ENCODE measurements at places on chromosomes 13 and 19. TPM values are rescaled to one million over a fixed set of nuclear protein-coding genes. Genes with fewer than 3 reads are reported as not detected.

GRCh38 chr19:30674656-30675055, 302.5 kb downstream of the ZNF536 start:
- DNase-seq, result no peak

The ANGPTL4 gene
- total RNA-seq, result 22.4 TPM

The ZNF541 gene
- total RNA-seq, result not detected

The UBL5 gene
- total RNA-seq, result 603 TPM

The TTC9B gene
- total RNA-seq, result not detected

GRCh38 chr13:42277618-42278276, 5.8 kb downstream of the AKAP11 start:
- DNase-seq, result no peak

- DNase-seq, result no peak
These were observed 83.5 kb downstream of the SLITRK1 start for GRCh38 chr13:83798731-83799130.

DNA sequence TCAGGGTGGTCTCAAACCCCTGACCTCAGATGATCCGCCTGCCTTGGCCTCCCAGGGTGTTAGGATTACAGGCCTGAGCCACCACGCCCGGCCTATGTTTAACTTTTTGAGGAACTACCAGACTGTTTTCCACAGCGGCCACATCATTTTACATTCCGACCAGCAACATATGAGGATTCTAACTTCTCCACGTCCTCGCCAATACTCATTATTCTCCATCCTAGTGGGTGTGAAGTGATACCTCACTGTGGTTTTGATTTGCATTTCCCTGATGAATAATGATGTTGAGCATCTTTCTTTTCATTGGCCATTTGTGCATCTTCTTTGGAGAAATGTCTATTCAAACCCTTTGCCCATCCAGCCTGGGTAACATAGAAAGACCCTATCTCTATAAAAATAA, 14.8 kb downstream of the SLC5A5 start:
- no peak for DNase-seq

- no peak for DNase-seq
These were observed 152.1 kb downstream of the DACH1 start for GRCh38 chr13:71714802-71715375.

Measured in kidney epithelial cell (primary cell).